ENCODE measurements at places on chromosomes 11 and 22. TPM values are rescaled to one million over a fixed set of nuclear protein-coding genes. Genes with fewer than 3 reads are reported as not detected.

Gene FKBP2
- 49.4 TPM for total RNA-seq

- H3K36me3 ChIP-seq, result no peaks in the 10 kb centered on the region
- H3K4me3 ChIP-seq, result no peak overlapping the region
- H3K27ac ChIP-seq, result no peak overlapping the region
- no peaks in the 10 kb centered on the region for H3K27me3 ChIP-seq
- H3K4me1 ChIP-seq, result no peaks in the 10 kb centered on the region
These were observed 218.7 kb upstream of the MTNR1B start for GRCh38 chr11:92750794-92751193.

GRCh38 chr22:28429711-28430110 is 249.9 kb downstream of the TTC28 start:
- H3K36me3 ChIP-seq, result no peaks in the 10 kb centered on the region
- no peak for DNase-seq
- H3K4me3 ChIP-seq, result no peak overlapping the region

DNA sequence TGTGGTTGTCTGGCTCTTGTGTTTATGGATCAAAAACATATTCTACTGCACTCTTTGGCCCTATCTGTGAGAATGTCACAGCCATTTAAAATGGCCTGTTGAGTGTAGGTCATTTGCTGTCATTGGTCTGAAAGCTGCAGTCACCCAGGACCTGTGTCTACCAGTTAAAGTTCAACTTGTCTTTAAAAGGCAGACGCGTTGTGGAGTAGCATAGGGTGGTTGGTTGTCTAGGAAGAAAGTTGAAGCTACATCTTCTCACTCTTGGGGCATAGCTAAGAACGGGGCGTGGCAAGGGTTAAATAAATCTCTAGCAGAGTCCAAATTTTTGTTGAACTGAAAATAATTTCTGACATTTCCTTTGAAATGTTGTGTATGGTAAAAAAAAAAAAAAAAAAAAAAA is 110.7 kb upstream of the E2F8 start:
- H3K4me1 ChIP-seq, result peaks cover 7% of the 10 kb centered on the region
- no peak for DNase-seq
- H3K36me3 ChIP-seq, result no peaks in the 10 kb centered on the region
- no peak overlapping the region for H3K4me3 ChIP-seq
- H3K27me3 ChIP-seq, result no peaks in the 10 kb centered on the region
- no peak overlapping the region for H3K27ac ChIP-seq

- H3K4me1 ChIP-seq, result no peaks in the 10 kb centered on the region
- H3K27ac ChIP-seq, result no peak overlapping the region
- DNase-seq, result no peak
- no peaks in the 10 kb centered on the region for H3K36me3 ChIP-seq
These were observed 8.4 kb downstream of the FXYD6 start for GRCh38 chr11:117868088-117868487.

- no peak overlapping the region for H3K27ac ChIP-seq
- no peak overlapping the region for H3K4me3 ChIP-seq
- H3K27me3 ChIP-seq, result no peaks in the 10 kb centered on the region
- DNase-seq, result no peak
- H3K4me1 ChIP-seq, result no peaks in the 10 kb centered on the region
These were observed 30.3 kb upstream of the SIK2 start for GRCh38 chr11:111571829-111572501.

Gene LAYN
- total RNA-seq, result 0.79 TPM

DNA sequence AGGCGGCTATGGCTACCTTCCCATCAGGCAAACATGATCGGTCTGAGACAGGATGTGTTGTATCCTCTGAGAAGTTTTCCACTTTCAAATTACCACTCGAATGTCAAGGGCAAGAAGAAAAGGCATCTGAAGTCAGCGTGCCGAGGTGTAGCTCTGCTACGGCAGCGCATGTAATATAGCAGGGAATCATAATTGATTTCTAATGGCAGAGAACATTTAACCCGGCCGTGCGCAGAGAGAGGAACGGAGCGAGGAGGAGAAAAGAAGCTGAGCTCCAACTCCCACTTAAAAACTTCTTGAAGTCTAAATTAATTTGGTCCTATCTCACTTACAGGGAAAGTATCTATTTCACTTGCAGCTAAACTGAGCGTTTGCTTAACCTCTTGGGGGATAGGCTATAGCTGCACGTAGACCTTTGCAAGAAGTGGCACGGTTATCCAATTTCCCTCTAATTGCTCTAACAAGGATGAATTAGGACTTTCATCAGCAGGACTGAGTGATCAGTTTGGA is 137.3 kb upstream of the KIRREL3 start:
- H3K27ac ChIP-seq, result no peak overlapping the region
- no peak overlapping the region for H3K4me3 ChIP-seq
- H3K36me3 ChIP-seq, result no peaks in the 10 kb centered on the region
- H3K4me1 ChIP-seq, result no peaks in the 10 kb centered on the region
- H3K27me3 ChIP-seq, result no peaks in the 10 kb centered on the region
- no peak for DNase-seq
